ENCODE measurements at places on chromosomes 1 and 21.
A peak's percentile ranks its signal among the peaks of the same experiment; 100 is the strongest.

DNA sequence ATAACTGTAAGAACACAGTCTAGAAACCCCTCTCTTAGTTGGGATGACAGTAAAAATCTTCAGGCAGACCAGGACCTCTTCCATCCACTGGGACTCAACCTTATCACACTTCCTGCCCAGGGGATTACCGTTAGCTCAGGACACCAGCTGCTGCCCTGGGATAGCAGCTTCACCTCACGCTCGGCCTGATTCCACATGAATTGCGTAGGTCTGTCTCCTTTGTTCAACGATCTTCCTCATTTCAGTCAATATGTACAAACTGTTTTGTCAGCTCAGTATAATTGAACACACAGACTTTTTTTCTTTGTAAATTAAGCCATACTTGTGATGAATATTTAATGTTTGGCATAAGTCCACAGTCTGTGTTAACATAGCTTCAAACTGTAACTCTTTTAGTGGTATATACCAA lies 290.4 kb downstream of the GRIK1 start:
- no peak for DNase-seq

GRCh38 chr1:43387976-43388599 lies 1.5 kb downstream of the MED8 start:
- DNase-seq: no peak

GRCh38 chr1:209621741-209622655 lies 30.2 kb downstream of the LAMB3 start:
- no peak for DNase-seq

GRCh38 chr1:43548285-43549271 lies 17.9 kb downstream of the PTPRF start:
- no peak for DNase-seq

DNA sequence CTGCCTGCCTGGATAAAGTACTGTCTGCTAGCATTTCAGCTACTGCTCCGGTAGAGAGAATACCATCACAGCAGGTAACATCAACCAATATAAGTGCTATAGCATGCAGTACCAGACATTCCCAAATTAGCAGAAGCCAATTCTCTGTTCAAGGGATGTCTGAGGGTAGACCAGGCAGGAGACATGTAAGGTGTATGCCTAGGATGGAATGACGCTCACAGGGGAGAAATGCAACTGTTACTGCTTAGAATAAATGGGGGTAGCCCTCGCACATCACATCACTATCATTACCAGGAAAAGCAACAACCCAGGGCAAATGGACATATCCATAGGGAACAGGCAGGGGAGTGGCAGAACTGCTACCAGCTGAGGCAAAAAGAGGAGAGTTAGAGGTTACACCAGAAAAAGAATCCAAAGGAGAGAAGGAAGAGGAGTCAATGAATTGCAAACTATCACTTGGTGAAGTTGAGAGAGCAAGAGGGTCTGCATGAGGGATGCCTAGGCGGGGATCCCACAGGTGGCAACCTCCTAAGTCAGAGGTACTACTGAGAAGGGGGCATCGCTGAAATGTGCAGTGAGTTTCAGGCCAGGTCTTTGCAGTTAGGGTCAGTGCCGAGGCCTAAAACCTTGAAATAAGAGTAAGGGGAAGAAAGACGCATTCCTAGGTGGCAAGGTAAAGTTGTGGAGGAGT lies 1.1 kb downstream of the UBE2Q1 start:
- DNase-seq: no peak

DNA sequence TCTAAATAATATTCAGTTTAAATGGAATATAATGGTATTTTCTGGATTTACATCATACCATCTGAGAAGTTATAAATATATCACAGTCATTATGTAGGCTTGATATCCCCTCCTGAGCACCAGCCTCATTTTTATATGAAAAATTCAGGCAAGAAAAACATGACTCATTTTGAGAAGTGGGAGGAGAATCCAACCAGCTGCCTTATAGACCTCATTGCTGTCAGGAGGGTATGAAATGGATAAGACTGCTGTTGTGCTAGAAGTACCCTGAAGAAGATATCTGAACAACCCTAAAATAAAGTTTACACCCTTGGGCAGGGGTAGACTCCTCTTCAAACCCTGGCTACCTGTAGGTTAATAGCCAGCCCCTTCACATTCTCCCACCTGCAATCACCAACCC lies 8.8 kb downstream of the GIPC2 start:
- no peak for DNase-seq

DNA sequence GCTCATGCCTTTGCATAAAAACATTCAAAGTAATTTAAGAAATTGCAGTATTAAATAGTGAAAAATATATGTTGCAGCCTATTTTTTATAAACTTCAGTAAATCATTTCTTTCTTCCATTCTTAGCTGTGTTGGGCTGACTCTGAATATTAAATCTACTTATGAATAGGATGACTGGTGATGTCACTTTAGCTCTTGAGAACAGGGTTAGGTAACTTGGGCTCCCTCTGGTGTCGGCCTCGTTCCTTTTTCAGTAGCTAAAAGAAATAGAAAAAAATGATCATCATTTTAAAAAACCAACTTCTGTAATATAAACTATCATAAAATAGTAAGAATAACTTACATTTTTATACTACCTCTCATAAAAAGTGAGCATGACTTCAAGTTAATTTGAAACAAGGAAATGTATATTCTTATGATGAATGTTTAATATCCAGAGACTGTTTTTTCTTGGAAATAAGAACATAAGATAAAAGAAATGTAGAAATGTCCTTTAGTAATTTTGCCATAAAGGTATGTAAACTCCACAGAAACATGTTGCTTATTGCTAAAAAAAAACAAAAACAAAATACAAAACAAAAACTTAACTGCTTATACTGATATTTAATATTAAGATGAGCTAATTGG lies 26.8 kb upstream of the NCAM2 start:
- no peak for DNase-seq

- no peak for DNase-seq
These were observed 48.9 kb upstream of the LPGAT1 start for GRCh38 chr1:211879475-211879874.

DNA sequence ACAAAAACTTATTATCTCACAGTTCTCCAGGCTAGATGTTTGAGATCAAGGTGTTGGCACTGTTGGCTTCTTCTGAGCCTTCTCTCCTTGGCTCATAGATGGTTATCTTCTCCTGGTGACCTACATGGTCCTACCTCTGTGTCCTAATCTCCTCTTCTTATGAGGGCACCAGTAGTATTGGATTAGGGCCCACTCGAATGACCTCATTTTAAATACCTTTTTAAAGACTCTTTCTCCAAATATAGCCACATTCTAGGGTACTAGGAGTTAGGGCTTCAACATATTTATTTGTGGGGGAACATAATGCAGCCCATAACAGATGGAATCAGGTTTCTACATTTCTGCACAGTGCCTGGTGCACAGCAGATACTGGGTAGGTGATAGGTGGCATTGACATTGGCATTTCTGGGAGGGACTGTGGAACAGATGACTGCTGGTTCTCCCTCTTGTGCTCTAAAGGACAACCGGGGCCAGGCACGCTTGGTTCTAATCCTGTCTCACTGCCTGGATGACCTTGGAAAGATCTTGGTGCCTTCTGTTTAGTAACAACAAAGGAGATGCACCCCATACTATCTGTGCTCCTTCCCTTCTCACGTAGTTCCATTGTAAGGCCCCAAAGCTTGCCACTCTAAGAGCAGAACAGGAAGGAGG lies 140.3 kb downstream of the PLPP3 start:
- no peak for DNase-seq

- DNase-seq: no peak
These were observed 1.3 kb downstream of the GORAB start for GRCh38 chr1:170533298-170533697.

DNA sequence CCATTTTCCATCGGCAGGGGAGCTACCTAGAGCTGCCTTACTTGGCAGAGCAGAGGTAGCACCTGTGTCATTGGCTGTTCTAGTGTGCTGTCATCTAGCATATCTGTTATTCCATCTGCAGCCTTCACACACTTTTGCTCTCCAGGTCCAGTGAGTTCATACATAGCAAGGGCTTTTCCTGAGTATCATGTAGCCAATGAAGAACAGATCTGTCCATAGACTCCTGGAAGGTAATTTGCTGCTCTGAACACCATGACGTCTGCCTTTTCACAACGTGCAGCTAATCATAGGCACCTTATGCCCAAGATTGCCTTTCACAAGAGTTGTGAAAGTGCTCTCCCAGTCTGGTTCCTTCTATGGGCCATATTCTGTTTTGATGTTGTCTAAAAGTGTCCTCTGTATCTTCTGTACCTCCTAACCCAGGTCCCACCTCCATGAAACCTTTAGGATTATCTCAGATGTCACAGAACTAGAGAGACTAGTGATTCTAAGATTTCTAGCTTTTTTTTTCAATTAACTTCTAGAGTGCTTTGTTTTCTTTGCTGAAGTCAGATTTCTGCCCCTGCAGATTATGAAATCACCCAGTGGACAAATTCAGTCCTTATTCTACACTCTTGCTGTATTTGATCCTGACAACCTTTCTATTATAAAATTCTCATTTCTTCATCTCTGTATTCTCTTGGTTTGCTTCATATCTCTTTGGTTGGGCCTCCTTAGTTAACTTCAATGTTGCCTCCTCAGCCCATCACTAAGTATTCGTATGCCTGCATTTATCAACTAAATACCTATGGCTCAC lies 134.8 kb downstream of the PBX1 start:
- DNase-seq: no peak

DNA sequence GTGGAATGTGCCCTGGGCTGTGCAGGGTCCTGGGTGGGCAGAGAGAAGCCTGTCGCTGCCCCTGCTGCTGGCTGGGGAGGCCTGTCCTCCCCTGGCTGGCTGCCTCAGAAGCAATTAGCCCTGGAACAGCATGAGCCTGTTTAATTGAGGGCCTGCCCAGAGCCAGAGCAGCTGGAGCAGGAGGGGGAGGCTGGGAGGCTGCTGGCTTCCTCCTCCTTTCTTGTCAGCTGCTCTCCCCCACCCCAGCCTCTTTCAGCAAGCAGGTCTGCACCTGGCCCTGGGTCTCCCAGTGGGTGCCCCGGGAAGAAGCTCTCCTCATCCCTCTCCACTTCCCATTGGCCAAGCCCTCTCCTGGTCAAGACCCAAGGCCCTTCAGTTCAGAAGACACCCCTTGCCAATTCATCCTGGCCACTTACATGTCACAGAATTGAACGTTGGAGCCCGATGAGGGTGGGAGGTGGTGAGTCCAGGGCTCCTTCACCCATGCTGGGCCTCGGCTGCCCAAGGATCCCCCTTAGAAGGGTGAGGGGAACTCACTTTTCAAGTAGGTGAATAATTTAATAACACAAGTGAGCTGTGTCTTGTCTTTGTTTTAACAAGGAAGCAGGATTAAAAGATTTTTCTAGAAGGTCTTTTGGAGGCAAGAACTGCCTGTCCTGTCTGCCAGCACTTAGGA lies 13.2 kb downstream of the AMPD2 start:
- no peak for DNase-seq

DNA sequence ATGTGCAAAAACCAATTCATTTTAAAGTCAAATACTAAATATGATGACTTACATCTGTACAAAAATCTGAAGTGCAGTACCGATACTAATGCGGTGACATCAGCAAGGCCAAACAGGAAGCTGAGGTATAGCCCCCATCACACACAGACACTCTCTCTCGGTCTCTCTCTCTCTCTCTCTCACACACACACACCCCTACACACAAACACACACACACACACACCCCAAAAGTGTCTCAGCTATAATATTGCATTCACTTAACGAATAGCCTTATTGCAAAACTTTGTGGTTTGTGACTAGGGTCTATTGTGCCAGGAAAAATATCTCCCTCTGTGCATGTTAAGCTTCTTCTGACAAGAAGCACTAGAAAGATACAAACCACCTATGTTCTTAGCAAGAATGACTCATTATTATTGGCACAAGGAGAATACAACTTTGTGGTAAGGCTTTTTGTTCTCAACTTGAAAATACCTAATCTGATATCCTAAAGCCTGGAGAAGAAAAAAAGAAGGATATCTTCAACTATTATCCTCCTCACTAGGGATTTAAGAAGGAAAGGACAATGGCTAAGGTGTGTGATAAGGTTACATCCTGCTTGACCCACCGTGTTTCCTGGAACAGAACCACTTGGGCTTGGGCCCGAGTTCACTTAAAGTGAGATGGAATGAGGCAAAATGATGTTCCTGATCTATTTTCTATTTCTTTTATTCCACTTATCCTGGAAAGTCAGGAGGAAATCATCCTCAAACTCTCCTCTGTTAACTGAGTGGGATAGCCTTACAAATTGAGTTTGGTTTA lies 107.1 kb downstream of the NIBAN1 start:
- peak; percentile 25 for DNase-seq

DNA sequence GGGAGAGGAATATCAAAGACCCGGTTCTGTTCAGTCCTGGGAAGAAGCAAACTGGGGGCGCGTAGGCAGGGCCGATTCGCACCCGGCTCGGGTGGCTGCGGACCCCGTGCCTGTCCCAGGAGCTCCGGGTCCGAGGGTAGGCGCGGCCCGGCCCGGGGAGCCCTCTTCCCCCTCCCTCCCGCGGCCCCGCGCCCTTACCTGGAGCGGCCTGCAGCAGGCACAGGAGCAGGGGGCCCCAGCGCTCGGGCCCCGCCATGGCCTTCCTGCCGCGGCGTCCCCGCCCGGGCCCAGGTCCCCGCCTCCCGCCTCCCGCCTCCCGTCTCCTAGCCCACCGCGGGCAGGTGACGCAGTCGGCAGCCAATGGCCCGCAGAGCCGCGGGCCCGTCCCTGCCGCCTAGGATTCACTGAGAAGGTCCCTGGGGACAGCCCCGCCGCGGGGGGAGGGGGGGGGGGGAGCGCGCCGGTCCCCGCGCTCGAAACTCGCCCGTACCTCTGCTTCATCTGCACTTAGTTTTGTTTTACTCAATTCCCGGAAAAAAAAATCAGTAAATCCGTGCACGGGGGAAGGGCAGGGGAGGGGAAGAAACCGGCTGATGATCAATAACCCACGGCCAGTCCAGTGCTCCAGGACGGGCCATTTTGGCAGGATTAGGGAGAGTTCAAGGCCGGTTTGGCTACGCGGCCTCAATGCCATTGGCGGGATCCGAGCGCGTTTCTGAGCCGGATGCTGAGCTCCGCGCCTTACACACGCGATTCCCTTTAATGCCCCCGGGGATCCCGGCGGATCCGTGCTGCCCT lies at the start of gene IFNLR1:
TSS of gene IFNLR1 (minus strand) at position 297 of the 798 bp plus-strand sequence. CDS start at position 256, 41 bp downstream.
- DNase-seq: peak; percentile 57

- DNase-seq: no peak
These were observed 11.0 kb downstream of the NUDC start for GRCh38 chr1:26932531-26932930.

GRCh38 chr1:7220007-7220406 lies 434.8 kb downstream of the CAMTA1 start:
- no peak for DNase-seq

DNA sequence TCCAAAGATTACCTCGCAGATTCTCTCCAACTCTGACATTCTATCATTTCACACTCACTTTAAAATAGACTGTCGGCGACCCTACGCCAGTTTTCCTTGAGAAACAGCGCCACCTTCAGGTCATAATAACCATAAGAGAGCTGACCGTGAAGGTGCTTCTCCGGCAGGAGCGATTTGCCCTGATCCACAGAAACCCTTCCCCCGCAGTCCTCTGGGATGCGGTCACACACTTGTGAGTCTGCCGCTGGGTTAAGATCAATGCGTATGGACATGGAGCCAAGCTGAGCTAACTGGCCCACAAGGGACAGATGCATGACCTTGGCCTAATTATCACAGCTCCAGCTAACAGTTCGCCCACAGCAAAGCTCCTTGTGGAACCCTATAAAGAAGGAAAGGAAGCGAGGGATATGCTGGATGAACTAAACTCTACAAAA lies 32.8 kb upstream of the IFNAR2 start:
- no peak for DNase-seq
